ENCODE measurements at places on chromosomes 3 and 15. TPM values are rescaled to one million over a fixed set of nuclear protein-coding genes. Genes with fewer than 3 reads are reported as not detected.

Gene NR2E3
- 0.70 TPM for polyA plus RNA-seq

Gene CNTN4
- 35.1 TPM for polyA plus RNA-seq

Gene CAMP
- 0.39 TPM for polyA plus RNA-seq

- no peak for DNase-seq
Observed at GRCh38 chr3:141355242-141355641, 13.1 kb upstream of the ZBTB38 start.

- no peak for DNase-seq
Observed at GRCh38 chr15:65569728-65570127, 39.5 kb downstream of the HACD3 start.

DNA sequence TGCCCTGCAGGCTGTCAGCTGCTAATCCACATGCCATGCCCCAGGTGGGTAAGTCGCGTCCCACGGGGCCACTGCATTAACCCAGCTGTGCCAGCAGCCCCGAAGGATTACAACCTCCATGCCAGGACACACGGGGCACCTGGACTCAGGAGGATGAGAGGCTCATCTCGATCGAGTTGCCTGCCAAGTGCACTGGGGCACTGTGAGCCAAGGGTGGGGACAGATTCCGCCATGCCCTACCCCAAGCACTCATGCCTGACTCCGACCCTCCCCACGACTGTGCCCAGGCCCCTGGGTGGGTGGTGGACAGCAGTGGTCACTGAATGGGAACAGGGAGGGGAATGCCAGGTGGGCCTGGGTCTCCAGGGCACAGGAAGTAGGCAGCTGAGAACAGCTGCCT lies 20.7 kb upstream of the SNRPA1 start:
- no peak for DNase-seq

DNA sequence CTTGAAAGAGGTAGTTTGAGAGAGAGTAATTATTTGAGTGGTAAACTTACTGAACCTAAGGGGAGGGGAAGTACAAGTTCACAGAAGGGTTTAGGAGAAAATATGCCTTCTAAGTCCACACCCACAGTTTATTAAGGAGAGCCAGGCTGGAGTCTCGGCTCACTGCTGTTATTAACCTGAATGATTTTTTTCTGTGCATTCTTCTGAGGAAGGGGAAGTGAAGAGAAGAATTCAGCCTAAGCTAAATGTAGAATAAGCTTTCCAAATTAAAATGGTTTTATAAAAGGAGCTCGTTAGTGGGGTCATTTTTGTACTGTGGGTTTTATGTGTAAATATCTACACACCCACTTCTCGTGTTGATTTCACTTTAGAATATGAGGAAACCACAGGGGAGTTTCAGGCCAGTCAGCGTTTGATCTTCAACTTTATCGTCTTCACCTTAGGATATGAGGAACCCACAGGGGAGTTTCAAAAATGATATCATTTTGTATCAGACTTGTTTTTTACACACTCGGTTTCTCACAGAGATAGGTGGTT lies 1.5 kb downstream of the WHAMM start:
- no peak for DNase-seq

DNA sequence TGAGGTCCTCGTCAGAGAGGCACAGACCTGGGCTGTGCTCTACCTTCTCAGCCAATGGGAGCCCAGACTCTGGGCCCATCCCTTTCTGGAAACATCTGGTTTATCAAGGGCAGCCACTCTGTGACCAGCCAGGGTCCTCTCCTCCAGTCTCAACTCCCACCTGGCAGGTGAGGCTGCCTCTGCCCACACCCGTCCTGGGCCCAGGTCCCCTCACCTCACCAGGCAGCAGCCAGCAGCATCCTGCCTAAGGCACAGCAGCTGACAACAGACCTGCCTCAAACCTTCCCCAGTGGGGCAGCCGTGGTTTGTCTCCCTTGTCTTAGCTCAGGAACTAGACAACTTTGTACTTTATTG lies 8.7 kb upstream of the VIPR1 start:
- no peak for DNase-seq

- DNase-seq = no peak
Observed at GRCh38 chr15:52566889-52567288, 1.9 kb downstream of the ARPP19 start.

DNA sequence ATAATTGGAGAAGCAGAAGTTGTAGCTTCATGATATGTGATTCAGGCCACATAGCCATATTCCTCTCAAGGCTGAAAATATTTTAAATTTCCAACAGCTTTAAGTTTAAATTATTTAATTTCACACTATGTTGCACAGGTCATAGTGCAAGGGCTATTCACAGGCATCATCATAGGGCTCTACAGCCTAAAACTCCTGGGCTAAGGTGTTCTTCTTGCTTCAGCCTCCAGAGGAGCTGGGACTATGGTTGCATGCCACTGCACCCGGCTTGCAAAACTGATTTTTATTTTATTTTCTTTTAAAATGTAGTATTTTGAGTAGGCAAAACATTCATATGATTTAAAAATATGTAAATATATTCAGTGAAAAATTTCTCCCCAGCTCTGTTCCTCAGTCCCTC lies 6.0 kb upstream of the CEP97 start:
- no peak for DNase-seq

DNA sequence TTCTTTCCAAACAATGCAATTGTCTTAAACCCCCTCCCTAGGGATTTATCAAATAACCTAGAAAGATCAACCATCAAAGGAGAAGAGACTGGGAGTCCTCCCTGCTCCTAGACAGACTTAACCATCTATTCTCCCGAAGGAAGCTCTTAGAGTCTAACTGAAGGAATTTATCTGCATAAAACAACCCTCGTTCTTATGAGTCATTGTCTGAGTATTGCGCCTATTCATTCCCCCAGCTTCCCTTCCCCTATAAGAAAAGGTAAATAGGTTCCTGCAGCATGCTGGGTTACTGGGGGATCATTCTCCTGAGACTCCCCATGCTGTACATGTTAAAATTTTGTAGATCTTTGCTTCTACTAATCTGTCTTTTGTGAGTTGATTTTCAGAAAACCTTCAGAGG lies 412.7 kb downstream of the OCA2 start:
- no peak for DNase-seq

DNA sequence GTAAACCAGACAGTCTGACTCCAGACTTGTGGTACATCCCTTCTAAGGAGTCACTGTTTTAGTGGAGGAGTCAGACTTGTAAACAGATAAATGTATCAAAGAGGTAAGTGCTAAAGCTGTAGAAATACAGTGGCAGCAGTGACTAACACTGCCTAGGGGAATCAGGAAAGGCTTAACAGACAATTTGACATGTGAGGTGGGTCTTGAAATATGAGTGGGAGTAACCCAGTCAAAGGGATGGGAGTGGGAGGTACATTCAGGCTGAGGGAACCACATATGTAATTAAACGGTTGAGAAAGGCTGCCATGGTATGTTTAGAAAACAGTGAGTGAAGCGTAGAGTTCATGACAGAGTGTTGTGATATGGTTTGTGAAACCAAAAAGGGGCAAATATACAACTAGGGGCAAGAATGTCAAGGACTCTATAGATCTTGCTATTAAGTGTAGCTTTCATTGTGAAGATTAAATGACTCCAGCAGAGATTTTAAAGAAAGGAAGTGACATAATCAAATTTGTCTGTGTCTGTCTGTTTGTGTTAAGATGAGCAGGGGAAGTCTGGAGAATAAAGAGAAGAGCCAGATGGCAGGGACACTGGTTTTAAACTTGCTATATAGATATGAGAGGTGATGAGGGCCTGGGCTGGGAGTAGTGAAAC lies 11.2 kb upstream of the ALCAM start:
- DNase-seq = no peak

- no peak for DNase-seq
Observed at GRCh38 chr3:48042071-48042760, 26.0 kb upstream of the MAP4 start.

DNA sequence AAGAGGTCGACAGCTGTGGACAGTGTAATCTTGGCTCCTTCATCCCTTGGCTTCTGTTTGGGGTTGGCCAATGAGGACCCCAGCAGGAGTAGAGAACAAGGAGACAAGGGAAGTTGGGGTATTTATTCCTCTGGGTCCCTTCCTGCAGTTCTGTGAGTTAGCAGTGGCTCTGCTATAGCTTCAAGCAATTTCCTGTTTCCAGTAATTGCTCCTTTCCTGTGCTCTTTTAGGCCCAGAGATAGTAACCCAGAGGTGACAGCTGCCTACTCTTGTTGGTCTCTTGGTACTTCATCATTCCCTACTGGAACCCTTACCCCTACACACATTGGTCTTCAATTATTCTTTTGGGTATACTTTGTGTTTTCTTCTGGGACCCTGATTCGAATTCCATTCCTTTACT lies 92.9 kb downstream of the NR1D2 start:
- no peak for DNase-seq

GRCh38 chr3:138196023-138196422 lies 8.9 kb downstream of the ARMC8 start:
- DNase-seq = no peak

All from right renal pelvis (tissue), 4 donors.